ENCODE measurements at places on chromosomes 6 and 20.

- DNase-seq: no peak
Measured at GRCh38 chr20:46551522-46552381, 1.3 kb upstream of the OCSTAMP start.

DNA sequence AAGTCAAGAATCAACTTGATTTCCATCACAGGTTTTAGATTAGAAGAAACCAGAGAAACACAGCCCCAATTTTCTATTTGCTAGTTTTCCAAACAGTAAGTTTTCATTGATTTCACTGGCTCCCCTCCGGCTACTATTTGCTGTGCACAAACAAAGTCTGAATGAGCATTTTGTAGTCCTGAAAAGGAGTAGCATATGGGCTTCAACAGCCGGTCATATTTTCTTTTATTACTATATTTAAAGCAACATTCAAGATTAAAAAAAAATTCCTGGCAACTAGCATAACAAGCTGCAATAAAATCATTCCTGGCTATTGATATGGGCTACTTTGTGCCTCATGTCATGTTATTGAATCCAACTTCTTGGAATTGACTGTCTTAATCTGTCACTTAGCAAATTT is 48.3 kb downstream of the CARMIL1 start:
- no peak for DNase-seq

DNA sequence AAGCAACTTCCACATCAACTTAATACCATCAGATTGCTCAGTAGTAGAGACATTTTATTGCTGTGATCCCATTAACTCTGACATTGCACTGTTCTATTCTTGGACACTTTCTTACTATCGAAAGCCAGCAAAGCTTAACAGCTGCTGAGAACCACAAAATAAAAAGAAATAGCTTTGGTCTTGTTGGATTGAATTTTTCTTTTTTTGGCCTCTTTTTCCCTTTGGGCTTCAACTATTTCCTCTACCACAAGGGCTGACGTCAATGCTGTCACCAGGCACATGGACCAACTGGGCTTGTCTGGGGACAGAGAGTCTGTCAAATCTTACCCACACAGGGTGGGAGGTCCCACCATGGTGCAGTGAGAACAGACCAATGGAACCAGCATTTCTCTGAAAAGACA is 63.4 kb upstream of the ENPP5 start:
- DNase-seq: no peak

GRCh38 chr6:140001821-140002341 is 627.4 kb upstream of the CITED2 start:
- no peak for DNase-seq

GRCh38 chr6:75608956-75609533 is 7.4 kb downstream of the SENP6 start:
- DNase-seq: no peak

DNA sequence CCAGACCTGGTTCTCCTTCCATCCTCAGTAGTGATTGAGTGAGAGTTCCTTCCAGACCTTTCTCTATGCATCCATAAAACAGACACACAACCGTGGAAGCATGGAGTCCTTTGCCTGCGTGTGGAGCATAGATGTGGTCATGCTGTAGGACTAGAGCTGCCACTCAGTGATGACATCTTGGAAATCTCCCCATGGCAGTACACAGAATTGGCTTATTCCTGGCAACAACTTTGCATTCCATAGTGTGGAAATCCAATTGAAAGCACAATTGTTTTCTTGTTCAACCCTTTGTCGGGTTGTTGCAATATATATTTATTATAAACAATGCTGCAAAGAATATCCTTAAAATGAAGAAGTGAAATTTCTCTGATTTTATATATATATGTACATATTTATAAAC is 547.8 kb downstream of the CDH26 start:
- no peak for DNase-seq

DNA sequence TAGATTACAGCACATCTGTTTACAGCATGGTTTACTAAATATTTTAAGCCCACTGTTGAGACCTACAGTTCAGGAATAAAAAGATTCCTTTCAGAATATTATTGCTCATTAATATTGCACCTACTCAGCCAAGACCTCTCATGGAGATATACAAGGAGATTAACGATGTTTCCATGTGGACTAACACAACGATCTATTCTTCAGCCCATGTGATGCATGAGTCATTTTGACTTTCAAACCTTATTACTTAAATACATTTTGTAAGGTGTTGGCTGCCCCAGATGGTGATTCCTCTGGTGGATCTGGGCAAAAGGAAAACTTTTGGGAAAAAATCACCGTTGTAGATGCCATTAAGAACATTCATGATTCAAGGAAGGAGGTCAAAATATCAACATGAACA is 48.0 kb upstream of the SDHAF4 start:
- DNase-seq: no peak

DNA sequence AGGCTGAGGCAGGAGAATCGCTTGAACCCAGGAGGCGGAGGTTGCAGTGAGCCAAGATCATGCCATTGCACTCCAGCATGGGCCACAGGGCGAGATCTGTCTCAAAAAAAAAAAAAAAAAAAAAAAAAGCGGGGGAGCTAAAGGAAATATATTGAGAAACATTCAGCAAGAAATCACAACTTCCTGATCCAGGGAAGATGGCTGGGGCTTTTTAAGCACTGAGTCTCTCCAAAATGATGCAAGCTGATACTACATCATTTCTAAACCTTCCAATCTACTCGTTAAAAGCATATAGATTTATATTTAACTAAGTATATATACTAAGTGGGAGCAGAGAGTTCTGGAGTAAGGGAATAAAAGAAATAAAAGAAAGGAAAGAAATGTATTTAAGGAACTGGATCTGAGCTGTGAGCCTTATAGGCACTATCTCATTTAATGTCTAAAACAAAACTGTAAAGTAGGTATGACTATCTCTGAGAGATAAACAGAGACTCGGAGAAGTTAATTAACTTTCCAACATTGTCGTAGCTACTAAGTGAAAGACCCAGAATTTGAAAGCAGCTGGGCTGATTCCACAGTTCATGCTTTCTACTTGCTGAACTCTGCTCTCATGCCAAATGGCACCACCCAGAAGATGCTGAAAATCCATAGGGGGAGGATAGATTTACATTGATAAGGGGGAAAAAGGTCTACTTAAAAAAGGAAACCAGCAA is 215.0 kb upstream of the MARCKS start:
- DNase-seq: no peak

DNA sequence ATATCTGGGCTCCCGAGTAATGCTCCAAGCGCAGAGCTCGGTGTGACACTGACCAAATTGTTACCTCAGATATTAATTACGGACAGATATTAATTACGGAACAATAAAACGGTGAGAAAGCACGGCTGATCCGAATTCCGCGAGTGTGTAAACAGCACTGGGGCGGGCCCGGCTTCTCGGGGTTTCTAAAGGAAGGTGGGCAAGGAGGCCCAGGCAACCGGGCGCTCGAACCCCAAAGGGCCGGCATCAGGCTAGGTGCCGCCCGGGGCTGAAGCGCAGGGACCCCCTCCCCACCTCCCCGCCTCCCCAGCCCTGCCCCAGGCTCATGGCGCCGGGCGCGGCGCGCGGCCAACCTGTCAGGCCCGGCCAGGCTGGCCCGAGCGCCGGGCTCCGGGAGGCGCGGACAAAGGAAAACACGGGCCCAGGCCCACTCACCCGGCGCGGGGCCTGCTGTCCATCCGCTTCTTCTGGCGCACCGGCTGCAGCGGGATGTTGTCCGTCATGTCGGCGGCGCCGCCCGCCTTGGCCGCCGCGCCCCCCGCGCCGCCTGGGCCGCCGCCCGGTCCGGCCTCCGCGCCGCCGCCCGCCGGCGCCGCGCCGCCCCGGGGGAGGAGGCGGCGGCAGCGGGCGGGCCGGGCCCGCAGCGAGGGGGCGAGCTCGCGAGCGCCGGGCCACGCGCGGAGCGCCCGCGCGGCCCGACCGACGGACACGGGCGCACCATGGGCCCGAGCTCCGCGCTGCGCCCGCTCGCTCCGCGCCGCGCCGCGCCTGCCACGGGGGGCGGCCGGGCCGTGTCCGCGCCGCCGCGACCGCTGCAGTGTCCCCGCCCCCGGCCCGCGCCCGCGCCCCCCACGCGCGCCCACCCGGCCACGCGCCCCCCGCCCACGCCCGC is at the start of gene ATP9A:
Gene ATP9A (minus strand): TSS at position 524 of the 892 bp plus-strand sequence. CDS start 21 bp downstream, at position 503.
- DNase-seq: no peak

- no peak for DNase-seq
Measured at GRCh38 chr6:21147995-21148394, 445.6 kb upstream of the SOX4 start.

GRCh38 chr6:118932421-118932820 is 2.5 kb downstream of the MCM9 start:
- no peak for DNase-seq

GRCh38 chr6:37840143-37840939 is 20.8 kb downstream of the ZFAND3 start:
- no peak for DNase-seq

- DNase-seq: no peak
Measured at GRCh38 chr20:20549704-20550103, 162.7 kb downstream of the RALGAPA2 start.

DNA sequence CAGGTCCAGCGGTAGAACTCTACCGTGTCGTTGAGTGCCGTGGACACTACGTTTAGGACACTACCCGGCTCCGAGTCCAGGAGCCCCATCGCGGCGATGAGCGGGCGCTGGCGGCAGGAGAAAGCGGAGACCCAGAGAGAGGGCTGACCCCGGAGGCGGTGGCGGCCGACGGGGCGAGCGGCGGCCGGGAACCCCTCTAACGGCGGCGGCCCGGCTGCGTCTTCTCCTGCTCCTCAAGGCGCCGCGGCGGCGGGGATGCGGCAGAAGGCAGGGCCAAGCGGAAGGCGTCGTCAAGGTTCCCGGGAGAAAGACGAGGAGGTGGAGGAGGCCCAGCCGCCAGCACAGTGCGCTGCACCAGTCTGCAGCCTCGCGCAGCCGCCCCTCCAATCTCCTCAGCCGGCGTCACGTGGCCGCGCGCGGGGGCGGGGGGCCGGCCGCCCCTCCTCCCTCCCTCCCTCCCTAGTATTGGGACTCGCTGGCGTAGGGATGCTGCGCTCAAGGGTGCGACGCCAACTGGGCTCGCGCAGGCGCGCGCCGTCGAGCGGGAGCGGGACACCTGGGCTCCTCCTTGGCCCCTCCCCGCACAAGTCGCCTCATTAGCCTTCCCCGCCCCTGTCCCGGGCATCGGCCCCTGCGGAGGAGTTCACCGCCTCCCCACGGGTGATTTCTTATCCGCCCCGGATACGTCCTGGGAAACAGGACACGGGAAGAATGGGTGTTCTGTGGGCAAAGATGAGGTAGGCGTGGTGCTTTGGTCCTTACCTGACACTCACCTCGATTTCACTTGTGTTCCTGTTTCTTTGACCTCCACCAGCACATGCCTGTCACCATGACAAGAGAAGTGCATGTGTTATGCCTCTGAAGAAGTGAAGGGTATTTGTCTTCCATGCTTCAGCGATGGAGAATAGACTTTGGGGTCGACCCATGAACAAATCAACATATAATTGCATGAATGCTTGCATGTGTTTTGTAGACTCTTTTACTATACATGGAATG is at the start of gene ELOVL4:
Gene ELOVL4 (minus strand): TSS at position 363 of the 996 bp plus-strand sequence. CDS start 274 bp downstream, at position 89.
- DNase-seq: no peak

GRCh38 chr20:59047938-59048680 is 5.5 kb upstream of the PRELID3B start:
- no peak for DNase-seq

DNA sequence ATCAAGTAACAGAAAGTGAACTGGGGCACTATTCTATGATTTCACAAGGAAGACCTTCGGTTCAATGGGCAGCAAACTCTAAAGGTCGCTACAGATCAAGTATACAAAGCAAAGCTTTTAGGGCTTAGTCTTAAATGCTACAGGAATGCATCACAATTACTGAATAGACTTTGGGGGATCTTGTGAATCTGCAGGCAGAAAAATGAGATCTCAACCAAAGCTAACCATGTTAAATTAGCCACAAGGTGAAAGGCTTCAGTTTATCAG is 98.0 kb upstream of the TMEM30A start:
- DNase-seq: no peak

DNA sequence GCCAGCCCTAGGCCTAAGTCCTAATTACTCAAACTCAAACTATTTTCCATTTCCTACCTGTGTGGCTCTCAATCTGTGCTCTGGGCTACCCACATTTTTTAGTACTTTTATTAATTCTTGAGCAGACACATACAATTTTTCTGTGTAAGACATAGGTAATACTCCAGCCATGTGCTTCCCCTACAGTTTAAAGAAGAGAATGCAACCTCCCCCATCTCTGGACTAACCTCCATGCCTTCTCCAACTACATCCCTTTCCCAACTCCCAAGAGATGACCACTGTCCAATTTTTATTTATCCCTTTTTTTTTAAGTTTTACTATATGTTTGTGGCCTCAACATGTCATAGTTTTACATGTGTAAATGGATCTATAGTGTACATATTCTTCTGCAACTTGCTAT is 5.8 kb downstream of the HMGN4 start:
- no peak for DNase-seq

DNA sequence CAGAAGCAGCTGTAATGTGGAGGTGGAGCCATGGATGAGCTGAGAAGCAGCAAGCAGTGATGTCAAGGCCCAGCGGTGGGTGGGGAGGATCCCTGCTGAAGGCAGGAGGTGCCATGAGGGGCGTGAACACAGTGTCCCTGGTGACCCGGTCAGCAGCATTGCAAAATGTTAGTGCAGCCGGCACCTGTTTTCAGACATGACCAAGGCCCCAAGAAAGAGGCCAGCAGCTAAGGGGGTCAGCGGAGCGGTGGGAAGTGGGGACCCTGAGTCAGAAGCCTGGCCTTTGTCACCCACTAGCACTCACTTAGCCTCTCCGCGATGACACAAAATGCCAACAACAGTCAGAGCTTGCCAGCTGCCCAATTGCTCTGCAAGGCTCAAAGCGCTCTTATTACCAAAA is 51.9 kb downstream of the TMEM242 start:
- DNase-seq: no peak

DNA sequence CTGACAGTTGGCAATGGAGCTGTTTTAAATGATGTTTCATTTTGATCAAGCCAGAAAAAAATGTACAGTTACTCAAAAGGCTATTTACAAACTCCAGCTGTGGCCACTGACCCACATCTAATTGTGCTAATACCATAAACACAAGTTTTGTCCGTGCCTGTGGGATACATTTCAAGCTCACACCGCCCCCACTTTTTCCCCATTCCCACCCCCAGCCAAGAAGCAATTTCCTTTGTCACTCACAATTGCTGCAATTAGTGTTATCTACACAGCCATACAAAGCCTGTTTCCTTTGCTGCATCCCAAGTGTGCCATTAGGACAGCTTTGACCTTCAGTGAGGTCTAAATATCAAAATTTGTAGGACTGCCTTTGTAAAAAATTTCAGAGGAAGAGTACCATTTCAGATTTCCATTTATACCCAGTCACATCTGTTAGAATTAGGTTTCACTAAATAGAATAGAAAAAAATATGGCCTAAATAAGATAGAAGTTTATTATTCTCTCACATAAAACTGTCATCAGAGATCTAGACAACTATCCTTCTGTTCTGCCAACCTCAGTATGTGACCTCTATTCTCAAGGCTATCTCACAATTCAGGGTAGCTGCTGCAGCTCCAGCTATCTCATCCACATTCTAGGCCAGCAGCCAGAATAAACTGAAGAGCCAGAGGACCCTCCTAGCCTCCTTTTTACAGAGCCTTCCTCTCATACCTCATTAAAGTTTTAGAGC is 202.6 kb downstream of the NFATC2 start:
- peak; percentile 21 for DNase-seq

DNA sequence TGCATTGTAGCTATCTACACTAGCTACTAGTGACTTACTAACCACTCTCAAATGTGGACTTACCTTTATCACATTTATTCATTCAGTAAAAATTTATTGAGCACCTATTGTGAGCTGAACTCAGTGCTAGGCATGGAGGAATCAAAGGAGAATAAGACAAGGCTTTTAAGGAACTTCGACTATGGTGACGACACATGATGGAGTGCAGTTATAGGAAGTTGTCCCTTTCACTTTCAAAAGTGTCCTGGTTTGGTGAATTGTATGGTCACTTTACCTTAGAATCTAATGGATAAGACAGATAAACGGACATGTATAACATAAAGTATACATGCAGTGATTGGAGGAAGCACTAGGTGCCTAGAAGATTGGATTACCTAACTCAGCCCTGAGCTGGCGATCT is 4.3 kb downstream of the AKAP7 start:
- DNase-seq: no peak
